CD4-positive, alpha-beta T cell treated with Interleukin-15 for 1 hour (primary cell): ENCODE measurements at places on chromosomes 5 and 9.

GRCh38 chr9:73412874-73413273, 261.2 kb downstream of the ANXA1 start:
- DNase-seq: no peak

GRCh38 chr5:165607026-165607425, 2101.6 kb downstream of the MAT2B start:
- no peak for DNase-seq

- DNase-seq: no peak
Observed at GRCh38 chr5:78287833-78288232, 6.7 kb downstream of the AP3B1 start.

- no peak for DNase-seq
Observed at GRCh38 chr5:93246090-93246855, 334.7 kb downstream of the NR2F1-AS1 start.

- peak; percentile 57 for DNase-seq
Observed at GRCh38 chr9:105052346-105052745, 124.4 kb upstream of the ABCA1 start.

DNA sequence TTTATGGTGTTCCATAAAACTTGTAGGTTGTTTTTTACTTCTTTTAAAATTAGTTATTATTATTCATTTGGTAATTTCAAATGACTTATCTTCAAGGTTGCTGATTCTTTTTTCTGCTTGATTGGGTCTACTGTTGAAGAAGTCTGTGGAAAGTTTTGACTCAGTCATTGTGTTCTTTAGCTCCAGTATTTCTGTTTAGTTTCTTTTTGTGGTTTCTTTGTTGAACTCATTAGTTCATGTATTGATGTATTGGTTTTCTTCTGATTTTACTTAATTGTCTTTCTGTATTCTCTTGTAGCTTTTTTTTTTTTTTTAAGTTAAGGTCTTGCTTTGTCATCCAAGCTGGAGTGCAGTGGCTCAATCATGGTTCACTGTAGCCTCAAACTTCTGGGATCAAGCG, 345.4 kb upstream of the MEF2C start:
- no peak for DNase-seq

DNA sequence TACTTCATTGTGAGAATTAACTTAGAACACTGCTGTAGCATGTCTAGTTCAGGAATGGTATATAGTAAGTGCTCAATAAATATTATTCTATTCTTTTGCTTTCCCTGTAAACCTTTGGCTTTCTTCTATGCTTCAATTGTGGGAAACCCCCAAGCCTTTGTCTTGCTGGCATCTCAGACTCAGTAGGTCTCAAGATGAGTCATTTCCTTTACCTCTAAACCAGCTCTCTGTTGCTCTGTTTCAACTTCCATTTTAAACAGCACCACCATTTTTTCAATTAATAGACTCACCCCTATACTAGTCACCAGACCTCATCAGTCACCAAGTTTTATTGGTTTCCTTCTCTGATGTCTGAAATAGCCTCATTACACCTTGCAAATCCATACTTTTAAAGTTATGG, 43.5 kb downstream of the DMAC1 start:
- no peak for DNase-seq

DNA sequence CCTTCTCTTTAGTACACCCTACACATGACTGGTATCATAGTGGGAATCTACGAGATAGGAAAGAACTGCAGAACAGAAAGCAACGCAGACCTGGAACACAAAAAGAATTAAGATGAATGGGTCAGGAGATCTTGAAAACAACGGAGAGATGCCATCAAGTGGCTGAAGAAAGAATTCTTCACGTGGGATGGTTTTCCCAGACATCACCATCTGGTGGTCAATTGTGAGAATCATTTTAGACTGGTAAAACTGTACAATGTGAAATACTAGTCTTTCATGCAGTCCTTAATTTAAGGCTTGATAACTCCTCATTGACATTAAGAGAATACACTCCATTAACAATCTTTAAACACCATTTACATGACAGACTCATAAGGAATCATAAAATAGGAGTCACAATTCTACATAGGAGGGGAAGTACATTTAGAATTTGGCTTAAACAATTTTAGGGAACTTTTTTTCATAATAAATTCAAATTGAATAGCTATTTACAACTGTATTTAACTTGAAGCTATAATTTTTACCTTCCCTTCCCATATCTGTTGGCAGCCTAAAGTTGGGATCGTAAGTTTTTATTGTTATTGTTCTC, 128.4 kb upstream of the TRPM3 start:
- DNase-seq: no peak
